ENCODE measurements at places on chromosomes 12 and 14.

DNA sequence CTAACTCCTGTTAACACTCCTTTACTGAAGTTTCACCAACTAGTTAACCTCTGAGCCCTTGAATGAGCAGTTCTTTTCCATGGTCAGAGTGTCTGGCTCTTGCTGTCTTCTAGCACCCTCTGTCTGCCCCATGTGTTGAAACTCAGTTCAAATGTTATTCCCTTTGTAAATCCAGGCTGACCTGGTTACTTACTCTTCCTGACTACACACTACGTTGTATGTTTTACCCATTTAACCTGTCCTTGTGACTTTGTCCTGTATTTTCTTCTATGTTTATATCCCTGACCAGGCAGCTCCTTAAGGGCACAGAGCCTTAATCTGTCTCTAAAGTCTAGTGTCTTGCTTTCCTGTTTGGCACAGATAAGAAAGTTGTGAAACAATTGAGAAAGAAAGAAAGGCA is 389.0 kb upstream of the RPL10L start:
- DNase-seq = peak; percentile 33

DNA sequence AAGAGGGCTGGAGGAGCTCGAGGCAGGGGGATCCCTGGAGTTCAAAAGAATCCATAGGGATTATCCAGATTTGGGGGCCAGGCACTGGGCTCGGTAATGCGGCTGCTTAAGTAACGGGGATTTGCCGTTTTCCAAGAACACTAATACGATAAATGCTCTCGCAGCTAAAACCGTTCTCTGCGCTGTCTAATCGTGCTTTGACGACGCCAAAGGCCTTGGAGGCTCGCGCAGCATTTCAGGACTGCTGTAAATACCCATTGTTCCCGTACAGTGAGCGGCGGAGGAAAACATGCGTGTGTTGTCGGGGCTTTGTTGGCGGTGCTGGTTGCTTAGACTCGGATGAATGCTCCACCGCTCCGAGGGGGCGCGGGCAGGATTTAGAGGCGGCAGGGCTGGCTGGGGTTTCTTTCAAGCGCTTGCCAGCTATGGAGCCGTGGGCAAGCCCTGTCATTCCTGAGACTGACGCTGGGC is 26.2 kb downstream of the DIO3 start:
- DNase-seq = no peak

GRCh38 chr12:120787889-120788288 is 62.3 kb downstream of the ACADS start:
- DNase-seq = no peak

GRCh38 chr14:100102156-100102785 is 37.0 kb downstream of the EVL start:
- no peak for DNase-seq

DNA sequence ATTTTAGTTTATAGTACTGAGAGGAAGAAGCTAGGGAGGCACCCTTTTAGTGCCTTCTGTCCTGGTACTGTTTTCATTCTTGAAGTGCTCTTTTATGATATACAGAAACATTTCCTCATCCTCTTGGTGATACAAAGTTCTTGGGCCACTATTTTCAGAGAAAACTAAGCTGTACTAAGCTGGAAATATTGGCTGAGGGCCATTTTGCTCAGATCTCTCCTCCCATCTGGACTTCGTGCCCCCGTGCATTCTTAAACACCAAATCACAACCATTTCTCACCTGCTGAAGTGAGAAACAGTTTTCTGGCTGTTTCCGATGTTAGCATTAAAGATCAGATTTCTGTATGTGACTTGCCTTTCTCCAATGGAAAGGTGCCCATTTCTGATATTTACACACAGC is 158.9 kb downstream of the FBXL14 start:
- DNase-seq = no peak

DNA sequence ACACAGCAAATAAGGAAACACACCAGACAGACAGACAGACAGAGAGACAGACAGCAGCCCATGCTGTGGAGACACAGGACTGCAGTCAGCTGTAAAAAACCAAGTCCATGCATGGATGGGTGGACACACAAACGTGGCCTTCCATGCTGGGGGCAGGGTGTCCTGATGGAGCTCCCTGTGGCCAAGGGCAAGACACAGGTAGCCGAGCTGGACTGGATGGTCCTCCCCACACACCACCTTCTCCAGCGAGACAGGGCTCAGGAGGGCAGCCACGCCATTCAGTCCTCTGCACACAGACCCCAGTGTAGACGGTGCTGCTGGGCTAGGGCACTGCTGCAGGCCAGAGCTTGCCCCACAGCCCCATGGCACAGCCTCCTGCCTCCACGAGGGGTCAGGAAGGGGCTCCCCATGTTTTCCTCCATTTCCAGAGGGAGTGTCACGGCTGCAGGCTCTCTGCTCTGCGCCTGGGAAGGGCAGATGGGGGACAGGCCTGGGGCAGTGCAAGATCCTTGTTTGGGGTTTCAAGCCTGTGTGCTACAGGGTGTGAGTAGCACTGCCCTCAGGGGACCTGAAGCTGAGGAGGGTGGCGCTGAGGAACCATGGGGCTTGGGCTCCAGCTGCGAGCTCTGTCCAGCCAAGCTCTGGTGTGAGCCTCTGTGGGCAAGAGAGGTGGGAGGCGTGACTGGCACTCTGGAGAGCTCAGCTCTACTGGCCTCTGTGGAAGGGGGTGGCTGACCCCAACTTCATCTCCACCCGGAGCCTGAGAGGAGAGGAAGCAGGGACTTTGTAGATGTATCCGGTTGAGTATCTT is 67.9 kb downstream of the GALNT9 start:
- DNase-seq = no peak

Measured in SK-N-DZ (cell line).